ENCODE measurements at places on chromosomes 3 and 15.

DNA sequence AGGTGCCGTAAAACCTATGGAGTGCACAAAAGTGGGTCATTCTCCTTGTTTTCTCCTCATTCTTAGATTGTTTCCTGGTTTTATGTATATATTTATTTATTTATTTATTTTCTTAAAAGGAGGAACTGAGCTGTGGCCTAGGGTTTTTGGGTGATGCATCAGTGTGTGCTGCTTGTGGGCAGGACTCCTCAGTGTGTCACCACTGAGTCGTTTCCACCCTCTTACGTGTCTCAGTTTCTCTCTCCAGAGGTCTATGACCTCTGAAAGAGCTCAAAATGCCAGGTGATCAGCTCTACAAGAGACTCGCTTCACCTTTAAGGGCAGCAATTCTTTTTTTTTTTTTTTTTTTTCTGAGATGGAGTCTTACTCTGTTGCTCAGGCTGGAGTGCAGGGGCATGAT lies 72.9 kb downstream of the CD200 start:
- DNase-seq = peak; percentile 30

DNA sequence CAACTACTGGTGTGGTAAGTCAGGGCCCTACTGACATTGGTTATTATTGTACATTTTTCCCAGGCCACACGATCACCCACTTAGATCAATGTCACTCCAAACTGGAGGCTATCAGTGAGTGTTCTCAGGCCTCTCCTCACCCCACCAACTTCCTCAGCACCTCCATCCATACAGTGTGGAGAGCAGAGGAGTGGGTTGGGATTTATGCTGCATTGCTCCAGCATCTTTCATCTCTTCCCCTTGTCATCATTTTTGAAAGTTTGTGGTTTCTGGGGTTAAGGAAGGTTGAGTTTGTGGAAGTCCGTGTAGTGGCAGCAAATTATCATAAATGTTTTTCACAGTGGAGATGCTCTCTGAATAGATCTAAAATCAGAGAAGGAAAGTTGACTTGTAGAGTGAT lies 60.2 kb downstream of the TLNRD1 start:
- no peak for DNase-seq

DNA sequence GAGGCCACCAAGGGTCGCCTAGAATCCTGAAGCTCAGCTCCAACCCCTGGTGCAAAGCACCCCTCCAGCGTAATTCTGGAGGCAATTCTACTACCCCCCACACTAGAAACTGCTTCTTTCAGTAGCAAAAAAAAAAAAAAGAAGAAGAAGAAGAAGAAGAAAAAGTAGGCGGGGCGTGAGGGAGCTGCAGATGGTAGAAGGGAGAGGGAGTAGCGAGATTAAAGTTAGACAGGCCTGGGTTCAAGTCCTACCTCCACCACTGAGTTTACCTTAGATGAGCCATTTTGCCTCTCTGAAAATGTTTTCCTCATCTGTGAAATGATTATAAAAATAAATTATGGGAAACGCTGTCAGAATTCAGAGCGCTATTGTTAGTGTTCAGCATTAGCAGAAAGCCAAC lies 913 bp downstream of the FAM174B start:
- no peak for DNase-seq

DNA sequence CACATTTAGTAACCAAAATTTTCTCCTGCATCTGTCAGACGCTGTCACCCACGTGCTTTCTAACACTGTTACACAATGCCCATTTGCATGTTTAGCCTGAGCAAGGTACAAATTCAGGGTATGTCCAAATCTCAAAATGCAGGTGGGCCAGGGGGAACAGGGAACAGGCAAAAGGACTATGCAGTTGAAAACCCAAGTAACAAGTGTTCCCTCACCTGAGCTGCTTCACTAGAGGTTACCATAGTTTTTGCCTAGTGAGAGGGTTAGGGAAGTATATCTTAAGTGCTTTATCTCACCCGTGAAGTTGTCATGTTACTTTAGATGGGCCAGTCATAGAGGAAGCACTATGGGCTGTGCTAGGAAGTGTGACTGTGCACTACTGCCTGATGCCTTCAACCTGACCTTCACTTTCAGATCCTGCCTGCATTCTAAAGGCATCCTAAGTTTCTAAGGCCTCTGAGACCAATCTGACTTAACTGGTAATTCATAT lies 6.0 kb upstream of the TMEM87A start:
- no peak for DNase-seq

- no peak for DNase-seq
Measured at GRCh38 chr3:150035910-150036612, 65.4 kb upstream of the PFN2 start.

DNA sequence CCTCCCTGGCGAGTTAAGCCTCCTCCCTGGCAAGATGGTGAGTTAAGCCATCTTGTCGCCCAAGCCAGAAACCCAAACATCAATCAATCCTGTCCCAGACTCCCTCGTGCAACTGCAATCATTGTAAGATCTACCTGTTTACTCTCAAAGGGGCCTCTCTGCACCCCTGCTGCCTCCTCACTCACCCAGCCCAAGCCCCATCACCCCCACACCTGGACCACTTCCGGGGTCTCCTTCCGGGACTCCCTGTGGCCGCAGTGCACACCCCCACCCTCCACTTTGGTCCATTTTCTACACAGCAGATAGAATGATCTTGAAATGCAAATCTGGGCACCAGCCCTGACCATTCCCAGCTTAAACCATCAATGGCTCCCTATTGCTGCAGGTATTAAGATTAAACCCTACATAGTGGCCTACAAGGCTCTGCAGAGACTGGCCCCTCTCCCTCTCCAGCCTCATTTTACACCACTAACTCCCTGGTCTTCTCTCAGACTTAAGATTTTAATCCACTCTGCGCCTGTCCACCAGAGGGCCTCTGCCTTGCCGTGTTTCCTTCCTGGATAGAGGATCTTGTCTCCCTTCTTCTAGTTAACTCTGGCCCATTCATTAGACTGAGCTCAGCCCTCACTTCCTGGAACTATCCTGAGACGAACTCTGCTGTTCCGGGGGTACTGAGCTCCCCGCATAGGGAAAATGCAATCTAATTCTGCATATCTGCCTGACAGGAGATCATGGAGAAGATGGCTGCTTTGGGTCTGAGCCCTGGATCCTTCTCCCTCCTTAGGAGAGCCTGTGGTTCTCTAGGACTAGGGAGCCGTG lies 41.9 kb upstream of the SLC6A1 start:
- DNase-seq = peak; percentile 74

DNA sequence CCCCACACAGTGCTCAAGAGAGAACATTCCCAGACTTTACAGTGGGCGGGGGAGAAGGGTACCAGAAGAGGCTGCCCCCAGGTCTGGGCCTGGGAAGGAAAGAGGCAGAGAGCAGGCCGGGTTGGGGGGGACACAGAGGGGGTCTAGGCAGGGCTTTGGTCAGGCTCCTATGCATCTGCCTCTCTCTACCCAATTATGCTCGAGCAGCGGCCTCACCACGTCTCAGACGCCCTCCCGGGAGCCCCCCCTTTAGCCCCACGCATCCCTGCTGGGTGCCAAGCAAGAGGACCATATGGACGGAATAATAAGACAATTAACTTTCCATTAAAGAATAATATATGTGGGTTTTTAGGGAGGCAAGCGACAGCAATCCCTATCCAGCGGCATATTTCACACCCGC lies 32.8 kb downstream of the CACNA2D2 start:
- no peak for DNase-seq

Measured in RKO (cell line).